ENCODE measurements at places on chromosomes 2 and 18. TPM values are rescaled to one million over a fixed set of nuclear protein-coding genes. Genes with fewer than 3 reads are reported as not detected.

Gene UGP2
- 307 TPM for total RNA-seq

GRCh38 chr2:79941179-79941578 lies 363.4 kb downstream of the LRRTM1 start:
- no peak for DNase-seq

Gene CTNNA2
- total RNA-seq: not detected

DNA sequence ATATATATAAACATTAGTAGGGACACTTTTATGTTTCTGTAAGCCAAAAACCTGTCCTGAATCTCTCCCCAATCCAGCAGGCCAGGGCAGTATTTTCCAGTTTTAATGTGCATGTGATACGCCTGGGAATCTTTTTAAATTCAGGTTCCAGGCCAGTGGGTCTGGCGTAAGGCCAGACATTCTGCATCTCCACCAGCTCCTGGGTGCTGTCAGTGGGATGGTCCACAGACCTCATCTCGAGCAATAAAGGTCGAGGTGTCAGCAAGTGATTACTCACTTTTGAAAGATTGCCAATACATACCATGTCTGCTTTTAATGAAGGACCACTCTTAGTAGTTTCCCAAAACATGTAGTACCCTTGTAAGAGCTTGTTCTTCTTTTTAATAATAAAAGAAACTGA lies 189.9 kb upstream of the SH3BP4 start:
- DNase-seq: no peak

Gene ARHGEF4
- total RNA-seq: 5.1 TPM

DNA sequence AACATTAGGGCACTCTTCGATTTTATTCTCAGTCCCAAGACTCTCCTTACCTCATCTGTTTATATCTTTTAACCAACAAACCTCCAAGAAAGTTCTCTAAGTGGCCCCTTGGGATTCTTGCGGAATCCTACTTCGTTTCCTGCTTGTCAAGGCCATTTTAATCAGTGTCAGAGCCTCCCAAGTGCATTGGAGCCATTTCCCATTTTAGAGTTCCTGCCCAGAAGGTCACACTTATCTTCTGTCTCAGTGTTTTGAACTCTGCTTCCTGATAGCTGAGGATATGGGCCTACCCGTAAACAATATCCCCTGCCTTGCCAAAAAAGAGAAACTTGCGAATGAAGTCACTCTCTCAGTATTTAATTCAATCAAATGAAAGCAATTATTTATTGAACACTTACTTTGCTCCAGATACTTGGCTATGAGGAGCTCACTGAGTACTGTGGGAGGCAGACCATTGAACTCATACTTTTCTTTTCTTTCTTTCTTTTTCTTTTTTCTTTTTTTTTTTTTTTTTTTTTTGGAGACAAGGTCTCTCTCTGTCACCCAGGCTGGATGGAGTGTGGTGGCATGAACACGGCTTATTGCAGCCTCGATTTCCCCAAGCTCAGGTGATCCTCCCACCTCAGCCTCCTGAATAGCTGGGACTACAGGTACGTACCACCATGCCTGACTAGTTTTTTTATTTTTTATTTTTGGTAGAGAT lies 5.7 kb upstream of the NOSTRIN start:
- DNase-seq: no peak

Gene MRO
- 5.3 TPM for total RNA-seq

DNA sequence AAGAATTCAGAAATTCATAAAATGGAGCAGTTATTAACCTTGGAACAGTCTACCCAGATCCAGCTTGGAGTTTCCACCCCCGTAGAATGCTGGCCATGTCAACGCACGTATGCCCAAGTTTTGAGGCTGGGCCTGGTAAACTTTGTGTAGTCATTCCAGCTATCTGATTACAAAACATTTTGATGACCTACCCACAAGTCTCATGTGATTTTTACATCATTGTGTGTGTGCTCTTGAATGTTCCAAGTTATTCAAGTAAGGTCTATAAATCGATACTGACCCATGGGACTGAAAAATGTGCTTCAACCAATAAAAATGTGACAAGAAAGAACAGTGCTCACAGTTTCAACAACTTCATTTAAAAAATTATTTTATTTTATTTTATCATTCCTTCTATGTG lies 32.5 kb upstream of the ICOS start:
- DNase-seq: no peak

DNA sequence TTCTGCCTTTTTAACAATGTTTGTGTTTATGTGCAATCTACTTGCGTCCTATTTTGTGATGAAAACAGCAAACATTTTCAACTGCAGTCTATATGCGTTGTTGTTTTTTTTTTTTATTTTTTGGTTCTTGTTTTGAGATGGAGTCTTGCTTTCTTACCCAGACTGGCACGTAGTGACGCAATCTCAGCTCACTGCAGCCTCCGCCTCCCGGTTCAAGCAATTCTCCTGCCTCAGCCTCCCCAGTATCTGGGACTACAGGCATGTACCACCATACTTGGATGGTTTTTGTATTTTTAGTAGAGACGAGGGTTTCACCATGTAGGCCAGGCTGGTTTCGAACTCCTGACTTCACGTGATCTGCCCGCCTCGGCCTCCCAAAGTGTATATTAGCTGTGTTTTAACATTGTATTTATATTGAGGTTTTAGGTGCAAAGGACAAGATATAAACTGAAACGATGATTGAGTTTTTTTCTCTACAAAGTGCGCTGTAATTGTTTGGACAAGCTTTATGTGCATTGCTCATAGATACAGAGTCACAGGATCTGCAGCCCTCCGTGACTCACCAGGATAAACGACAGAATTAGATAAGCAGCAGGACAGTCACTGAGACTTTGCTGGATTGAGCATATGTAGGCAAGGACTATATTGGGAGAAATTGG lies 17.4 kb downstream of the CDH7 start:
- no peak for DNase-seq

Gene SPATA3
- total RNA-seq: not detected

- no peak for DNase-seq
Measured at GRCh38 chr2:71546275-71546638, 92.9 kb downstream of the DYSF start.

All from Right ventricle myocardium superior (tissue), 1 donor.